ENCODE measurements at places on chromosomes 2 and 18.
A peak's percentile ranks its signal among the peaks of the same experiment; 100 is the strongest.

GRCh38 chr2:207896525-207897285 lies 127.0 kb upstream of the FZD5 start:
- no peak for DNase-seq

- no peak for DNase-seq
Observed at GRCh38 chr2:117108741-117109267, 705.7 kb upstream of the DDX18 start.

DNA sequence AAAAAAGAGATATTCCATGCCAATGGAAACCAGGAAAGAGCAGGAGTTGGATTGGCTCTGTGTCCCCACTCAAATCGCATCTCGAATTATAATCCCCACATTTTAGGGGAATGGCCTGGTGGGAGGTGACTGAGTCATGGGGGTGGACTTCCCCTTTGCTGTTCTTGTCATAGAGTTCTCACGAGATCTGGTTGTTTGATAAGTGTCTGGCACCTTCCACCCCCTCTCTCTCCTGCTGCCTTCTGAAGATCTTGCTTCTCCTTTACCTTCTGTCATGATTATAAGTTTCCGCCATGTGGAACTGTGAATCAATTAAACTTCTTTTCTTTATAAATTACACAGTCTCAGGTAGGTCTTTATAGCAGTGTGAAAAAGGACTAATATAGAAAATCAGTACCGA lies 355.6 kb downstream of the NBAS start:
- peak; percentile 81 for DNase-seq

DNA sequence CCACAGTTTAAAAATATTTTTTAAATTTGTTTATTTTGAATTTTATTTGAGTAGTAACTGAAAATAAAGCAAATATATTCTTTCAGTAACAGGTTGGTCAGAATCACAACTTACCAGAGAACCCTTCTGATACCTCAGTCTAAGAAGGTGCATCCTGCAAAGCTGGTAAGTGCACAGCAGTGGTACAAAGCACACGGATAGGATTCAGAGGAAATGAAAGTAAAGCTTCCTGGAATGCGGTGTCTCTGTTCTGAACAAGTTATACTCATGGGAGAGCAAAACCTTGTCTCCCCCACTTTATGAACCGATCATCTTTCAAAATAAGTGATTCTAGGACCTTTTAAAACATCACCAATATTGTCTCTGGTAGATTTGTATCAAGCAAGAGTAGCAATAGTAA lies 398.3 kb downstream of the TMX3 start:
- no peak for DNase-seq

GRCh38 chr2:119721462-119721861 lies 38.3 kb upstream of the PTPN4 start:
- DNase-seq = no peak

DNA sequence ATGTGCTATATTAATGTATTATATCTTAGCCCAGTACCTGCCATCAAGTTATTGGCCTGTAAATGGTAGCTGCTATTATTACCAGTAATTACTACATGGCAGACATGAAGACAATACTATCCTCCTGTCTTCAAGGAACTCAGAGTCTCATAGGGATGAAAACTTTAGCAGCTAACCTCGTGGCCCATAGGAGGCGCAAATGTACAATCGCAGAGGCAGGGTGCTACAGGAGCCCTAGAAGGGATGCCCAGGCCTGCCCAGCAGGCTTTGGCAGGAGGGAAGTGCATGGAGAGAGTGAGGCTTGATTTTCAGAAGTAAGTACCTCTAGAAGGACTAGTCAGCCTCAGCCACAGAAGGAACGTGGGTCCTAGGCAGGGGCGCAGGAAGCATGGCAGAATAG lies 44.7 kb upstream of the KIDINS220 start:
- DNase-seq = peak; percentile 48

DNA sequence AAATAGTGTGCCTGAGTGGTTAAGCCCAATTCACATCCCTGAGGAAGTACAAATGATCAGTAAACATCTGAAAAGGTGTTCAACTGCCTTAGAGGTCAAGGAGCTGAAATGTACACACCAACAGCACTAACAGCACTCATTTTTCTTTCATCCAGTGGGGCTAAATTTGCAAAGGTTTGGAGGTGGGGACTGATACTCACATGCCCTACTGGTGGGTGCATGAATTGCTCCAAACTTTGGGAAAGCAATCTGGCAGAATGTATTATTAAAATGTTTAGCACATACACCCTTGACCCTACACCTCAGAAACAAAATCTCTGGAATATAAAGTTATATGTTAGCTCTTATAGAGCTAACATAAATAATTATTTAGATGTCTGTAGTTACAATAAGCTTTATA lies 19.0 kb upstream of the FAM178B start:
- DNase-seq = peak; percentile 37

DNA sequence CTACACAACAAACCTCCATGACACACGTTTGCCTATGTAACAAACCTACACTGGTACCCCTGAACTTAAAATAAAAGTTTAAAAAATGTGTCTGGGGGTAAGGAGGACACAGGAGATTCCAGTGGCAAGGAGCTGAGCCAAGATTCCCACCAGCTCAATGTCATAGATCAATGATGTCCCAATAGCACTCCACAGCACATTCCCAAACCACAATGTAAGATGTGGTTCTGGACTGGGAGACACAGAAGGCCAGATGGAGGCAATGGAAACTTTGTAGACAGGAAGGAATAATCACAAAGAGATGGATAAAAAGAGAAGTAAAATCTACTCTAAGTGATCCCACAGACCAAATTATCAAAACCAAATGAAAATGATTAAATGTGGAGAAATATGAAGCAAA lies 312.4 kb upstream of the SOX11 start:
- DNase-seq = no peak

GRCh38 chr2:226906163-226906693 lies 70.4 kb downstream of the RHBDD1 start:
- no peak for DNase-seq

DNA sequence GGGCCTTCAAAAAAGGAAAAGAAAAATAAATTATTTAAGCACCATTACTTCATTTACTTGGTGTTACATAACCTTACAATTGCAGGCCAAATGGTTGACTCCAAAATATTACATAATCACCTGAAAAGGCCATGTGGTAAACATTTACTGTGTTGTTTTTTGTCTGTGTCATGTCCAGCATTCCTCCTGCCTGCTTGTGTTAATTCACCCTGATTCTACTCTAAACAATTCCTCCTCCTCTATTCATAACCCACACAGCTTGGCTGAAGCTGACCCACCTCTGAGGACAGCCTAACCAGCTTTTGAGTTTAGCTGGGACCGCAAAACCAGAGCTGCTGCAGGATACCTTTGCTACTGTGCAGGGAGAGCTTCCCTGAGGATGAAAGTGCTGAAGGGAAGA lies 35.4 kb downstream of the TMX3 start:
- DNase-seq = no peak

- DNase-seq = no peak
Observed at GRCh38 chr2:2939078-2939795, 438.4 kb downstream of the EIPR1 start.

Measured in KBM-7 (cell line).